ENCODE measurements at places on chromosomes 12 and 14.

- no peak for DNase-seq
Observed at GRCh38 chr14:77618381-77618970, 2.0 kb upstream of the SPTLC2 start.

DNA sequence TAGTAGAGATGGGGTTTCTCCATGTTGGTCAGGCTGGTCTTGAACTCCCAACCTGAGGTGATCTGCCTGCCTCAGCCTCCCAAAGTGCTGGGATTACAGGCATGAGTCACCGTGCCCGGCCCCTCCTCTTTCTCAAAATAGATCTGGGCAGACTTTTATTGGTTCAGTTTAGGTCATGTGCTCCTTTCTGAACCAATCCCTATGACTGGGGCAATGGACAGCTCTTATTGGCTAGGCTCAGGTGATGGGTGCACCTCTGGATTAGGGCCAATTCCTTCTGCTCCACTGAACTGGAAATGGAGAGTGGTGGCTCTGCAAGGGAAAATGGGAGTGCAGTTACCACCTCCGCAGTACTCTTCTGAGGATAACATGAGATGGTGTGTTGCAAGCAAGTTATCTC lies 6.2 kb upstream of the ATP6V0A2 start:
- DNase-seq, result no peak

DNA sequence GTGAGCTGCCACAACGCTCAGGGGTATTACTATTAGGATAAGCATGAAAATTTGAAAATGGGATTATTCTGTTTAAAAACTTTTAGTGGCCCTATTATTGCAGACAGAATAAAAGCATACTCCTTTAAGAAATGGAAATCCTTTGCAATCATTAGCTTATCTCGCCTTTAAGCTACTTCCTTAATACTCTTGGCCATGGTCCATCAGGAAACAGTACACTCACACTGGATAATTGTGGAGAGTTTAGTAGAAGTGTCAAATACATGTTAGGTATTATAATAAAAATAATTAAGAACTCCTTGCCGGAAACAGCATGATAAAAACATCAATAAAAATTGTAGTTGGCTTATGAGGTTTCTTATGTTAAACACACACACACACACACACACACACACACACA lies 100.4 kb upstream of the PPFIA2 start:
- no peak for DNase-seq

- DNase-seq, result no peak
Observed at GRCh38 chr12:92764831-92765230, 62.0 kb downstream of the PLEKHG7 start.

DNA sequence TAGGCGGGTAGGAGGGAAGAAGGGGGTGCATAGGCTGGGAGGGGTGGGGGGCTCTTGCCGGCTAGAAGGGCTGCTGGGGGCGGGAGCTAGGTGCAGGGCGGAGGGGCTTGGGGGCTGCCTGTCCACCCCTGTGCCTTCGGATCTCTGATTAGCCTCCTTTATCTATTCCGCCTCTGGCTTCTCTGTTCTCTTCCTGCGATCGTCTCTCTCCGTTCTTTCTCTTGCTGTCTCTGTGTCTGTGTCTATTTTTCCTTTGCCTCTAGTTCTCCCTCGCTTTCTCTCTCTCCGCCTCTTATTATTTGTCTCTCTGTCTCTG lies 166.7 kb upstream of the LHX5 start:
- no peak for DNase-seq

DNA sequence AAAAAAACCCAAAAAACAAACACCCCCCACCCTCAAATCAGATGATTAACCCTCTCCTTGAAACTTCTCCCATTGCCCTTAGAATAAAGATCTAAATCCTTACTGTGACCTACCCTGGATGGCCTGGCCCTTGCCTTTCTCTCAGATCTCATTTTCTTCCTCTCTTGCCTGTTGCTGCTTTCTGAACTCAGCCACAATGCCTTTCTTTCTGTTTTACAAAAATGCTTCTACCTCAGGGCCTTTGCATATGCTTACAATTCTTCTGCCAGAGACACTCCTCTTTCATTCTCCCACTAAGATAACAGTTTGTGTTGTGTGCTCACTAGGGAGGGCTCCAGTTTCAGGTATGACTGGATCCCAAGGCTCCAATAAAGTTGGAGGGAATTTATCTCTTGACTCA lies 108.3 kb downstream of the PTPN11 start:
- no peak for DNase-seq

GRCh38 chr14:76136476-76137110 lies 15.1 kb upstream of the GPATCH2L start:
- DNase-seq, result no peak

DNA sequence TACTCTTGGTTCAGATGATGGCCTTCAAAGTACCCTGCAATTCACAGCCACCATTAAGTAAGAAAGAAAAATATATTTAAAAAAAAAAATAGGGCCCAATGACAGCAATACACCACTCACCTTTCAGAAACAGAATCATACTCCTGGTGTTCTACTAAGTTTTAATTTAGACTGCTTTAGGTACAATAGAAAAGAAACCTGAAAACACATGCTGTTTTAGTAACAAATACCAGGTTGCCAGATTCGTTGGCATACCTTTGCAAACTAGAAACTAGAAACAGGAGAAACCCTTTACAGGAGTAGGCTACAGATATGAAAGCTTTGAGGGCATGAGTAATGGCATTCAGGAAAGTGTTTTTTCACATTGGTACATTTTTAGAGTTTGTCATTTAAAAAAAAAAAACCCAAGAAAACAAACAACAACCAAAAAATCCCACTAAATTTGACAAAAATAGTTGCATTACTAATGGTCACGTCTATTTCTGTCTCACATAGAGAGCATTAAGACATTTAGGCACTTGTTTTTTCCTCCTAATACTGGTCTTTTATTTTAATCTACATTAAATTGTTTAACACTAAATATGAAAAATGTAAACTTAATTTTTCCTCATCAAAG lies 4.0 kb downstream of the SIX1 start:
- no peak for DNase-seq

DNA sequence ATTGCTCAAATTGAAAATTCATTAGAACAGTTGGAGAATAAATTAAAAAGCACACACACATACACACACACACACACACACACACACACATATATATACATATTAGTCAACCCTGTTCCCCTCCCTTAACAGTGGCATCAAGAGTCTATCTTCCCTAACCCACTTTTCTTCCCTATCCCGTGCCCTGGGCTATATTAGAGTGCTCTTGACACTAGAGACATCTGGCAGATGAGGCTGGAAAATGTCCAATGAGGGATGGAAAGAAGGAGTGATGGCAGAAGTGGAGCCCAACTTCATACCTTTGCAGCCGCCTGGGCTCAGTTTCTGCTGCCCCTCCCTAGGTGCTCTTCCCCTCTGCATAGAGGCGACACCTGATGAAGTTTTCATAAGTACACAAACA lies 172.4 kb upstream of the NUDT4 start:
- DNase-seq, result no peak

Data from activated CD4-positive, alpha-beta T cell treated with anti-CD3 and anti-CD28 coated beads, Interleukin-2, amount 50 U/mL, for 48 hours (primary cell).